SJCRH30 (cell line): ENCODE measurements at places on chromosomes 13 and 19. TPM values are rescaled to one million over a fixed set of nuclear protein-coding genes. Genes with fewer than 3 reads are reported as not detected.

Gene URAD
- not detected in 2 replicates for total RNA-seq

Gene NLRP9
- 0.02 TPM in 1 of 2 replicates, not detected in the other for total RNA-seq

Gene GPC5
- total RNA-seq = 0.18 and 0.49 TPM in 2 replicates

Gene SKA3
- total RNA-seq = 77.0 and 79.3 TPM in 2 replicates

Gene SIGLEC6
- total RNA-seq = not detected in 2 replicates

Gene CRB3
- total RNA-seq = not detected in 2 replicates

Gene GPR183
- total RNA-seq = not detected in 2 replicates

Gene SAFB
- 78.9 and 106 TPM in 2 replicates for total RNA-seq

Gene GRK1
- not detected in 2 replicates for total RNA-seq

Gene TGFBR3L
- total RNA-seq = not detected in 2 replicates

Gene RASAL3
- total RNA-seq = 0.12 TPM in 1 of 2 replicates, not detected in the other

Gene IPO5
- total RNA-seq = 267 and 288 TPM in 2 replicates

Gene PSG3
- total RNA-seq = not detected in 2 replicates

Gene LRFN3
- total RNA-seq = 5.1 and 10.2 TPM in 2 replicates

Gene SLC25A41
- 0.14 TPM in 1 of 2 replicates, not detected in the other for total RNA-seq

Gene LGALS4
- total RNA-seq = 0.06 and 0.66 TPM in 2 replicates

Gene NUP62
- 87.8 and 88.7 TPM in 2 replicates for total RNA-seq

Gene ZNF558
- 20.9 and 22.4 TPM in 2 replicates for total RNA-seq

Gene CYP2S1
- total RNA-seq = not detected in 2 replicates

Gene SOX1
- total RNA-seq = not detected in 2 replicates

Gene ADAMTSL5
- 0.77 and 0.79 TPM in 2 replicates for total RNA-seq

Gene METTL21C
- total RNA-seq = not detected in 2 replicates

Gene APOC4
- 0.20 TPM in 1 of 2 replicates, not detected in the other for total RNA-seq

Gene MAMSTR
- 19.5 and 24.5 TPM in 2 replicates for total RNA-seq

Gene RGL3
- not detected in 2 replicates for total RNA-seq

Gene ATP4A
- total RNA-seq = 0.14 TPM in 1 of 2 replicates, not detected in the other

Gene C13orf42
- total RNA-seq = not detected in 2 replicates

Gene ZNF134
- 20.2 and 20.8 TPM in 2 replicates for total RNA-seq

Gene STX10
- total RNA-seq = 58.5 and 70.7 TPM in 2 replicates

Gene MED4
- 42.4 and 46.6 TPM in 2 replicates for total RNA-seq

Gene MARCHF2
- 0.55 and 2.8 TPM in 2 replicates for total RNA-seq

Gene ZNF677
- 12.1 and 13.1 TPM in 2 replicates for total RNA-seq

Gene ZNF497
- 0.45 and 0.73 TPM in 2 replicates for total RNA-seq

Gene MPND
- 3.8 and 8.3 TPM in 2 replicates for total RNA-seq
